ENCODE measurements at places on chromosomes 4 and X. TPM values are rescaled to one million over a fixed set of nuclear protein-coding genes. Genes with fewer than 3 reads are reported as not detected.

DNA sequence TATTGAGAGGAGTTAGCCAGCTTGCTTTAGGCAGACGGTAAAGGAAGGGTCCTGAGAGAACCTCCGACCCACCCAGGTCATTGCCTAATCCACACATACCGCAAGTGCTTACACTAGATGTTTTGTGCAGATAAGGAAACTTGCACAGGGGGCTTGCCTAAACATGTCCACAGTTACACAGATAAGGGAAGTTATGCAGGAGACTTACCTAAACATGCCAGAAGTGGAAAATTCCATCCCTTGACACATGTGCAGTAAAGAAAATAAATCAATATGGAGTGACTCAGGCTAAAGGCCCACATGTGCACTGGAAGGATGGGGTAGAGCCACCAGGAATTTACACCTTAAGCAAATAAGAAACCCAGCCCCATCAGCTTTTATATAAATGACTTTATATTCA, 232.8 kb upstream of the HDX start:
- DNase-seq, result no peak

- DNase-seq, result no peak
Observed at GRCh38 chr4:186606591-186606992, 51.2 kb upstream of the MTNR1A start.

DNA sequence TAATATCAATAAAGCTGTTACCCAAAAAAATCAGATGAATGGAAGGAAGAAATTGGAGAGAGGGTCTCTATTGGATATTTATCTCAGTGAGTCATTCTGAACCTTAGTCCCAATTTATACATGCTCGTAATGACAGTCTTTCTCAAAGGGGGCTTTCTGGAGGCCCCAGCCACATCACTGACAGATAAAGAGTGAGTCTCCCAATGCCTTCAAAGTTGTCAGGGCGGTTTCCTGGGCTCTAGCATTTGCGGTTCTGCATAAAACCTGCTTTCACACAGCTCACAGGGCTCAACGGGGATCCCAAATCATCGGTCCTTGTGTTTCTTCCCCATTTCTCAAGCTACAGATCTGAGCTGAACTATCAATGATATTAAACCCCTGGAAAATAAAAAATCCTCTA, 17.3 kb downstream of the TCEANC start:
- DNase-seq, result no peak

DNA sequence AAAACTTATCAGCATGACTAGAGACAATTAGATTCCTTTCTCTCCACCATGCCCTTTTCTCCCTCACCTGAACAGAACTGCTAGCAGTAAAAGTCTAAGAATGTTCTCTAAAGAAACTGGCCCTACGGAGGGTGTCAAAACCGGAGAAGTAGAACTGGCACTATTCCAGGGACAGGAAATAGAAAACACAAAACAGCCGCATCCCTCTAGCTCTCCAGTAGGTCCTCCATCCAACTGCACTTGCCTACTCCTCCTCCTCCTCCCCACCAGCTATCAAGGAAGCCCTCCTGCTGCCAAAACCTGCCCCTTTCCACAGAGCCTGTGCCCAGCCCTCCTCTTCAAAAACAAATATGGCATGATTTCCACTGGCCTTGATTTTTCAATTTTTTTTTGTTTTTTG, 28.4 kb downstream of the FUNDC1 start:
- no peak for DNase-seq

GRCh38 chr4:141730805-141731204, 94.4 kb downstream of the IL15 start:
- no peak for DNase-seq

DNA sequence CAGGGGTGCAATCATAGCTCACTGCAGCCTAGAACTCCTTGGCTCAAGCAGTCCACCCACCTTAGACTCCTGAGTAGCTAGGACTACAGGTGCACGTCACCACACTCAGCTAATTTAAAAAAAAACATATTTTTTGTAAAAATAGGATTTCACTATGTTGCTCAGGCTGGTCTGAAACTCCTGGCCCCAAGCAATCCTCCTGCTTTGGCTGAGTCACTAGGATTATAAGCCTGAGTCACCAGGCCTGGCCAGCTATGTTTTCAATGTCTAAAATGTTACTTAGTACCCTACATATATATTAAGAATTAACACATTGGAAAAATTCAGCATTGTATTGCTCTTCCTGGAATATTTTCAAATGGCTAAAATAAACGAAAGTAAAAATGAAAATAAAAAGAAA, 37.5 kb downstream of the PNPLA4 start:
- no peak for DNase-seq

DNA sequence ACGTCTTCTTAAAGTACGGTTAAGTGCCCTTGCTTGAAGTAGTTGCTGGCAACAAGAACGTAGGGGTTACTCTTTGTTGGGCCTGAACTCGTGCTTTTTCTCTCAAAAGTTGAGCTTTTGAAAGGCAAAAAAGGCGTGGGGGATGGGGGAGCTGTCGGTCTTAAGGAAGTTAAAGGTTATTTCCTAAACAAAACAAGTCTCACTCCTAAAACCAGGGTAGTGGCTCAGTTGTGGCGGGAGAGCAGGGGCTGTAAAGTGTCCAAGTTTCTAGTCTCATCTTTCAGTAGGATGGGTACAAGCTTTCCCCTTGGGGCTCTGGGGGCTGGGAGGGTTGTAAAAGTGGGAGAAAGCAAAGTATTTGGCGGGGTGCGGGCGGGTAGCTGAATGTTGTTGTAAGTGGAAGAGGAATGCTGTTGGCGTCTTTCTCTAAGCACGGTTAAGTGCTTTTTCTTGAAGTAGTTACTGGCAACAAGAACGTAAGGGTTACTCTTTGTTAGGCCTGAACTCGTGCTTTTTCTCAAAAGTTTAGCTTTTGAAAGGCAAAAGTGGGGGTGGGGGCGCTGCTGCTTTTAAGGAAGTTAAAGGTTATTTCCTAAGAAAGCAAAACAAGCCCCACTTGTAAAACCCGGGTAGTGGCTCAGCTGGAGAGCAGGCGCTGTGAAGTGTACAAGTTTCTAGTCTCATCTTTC, 904 bp upstream of the WDR1 start:
- DNase-seq, result no peak

DNA sequence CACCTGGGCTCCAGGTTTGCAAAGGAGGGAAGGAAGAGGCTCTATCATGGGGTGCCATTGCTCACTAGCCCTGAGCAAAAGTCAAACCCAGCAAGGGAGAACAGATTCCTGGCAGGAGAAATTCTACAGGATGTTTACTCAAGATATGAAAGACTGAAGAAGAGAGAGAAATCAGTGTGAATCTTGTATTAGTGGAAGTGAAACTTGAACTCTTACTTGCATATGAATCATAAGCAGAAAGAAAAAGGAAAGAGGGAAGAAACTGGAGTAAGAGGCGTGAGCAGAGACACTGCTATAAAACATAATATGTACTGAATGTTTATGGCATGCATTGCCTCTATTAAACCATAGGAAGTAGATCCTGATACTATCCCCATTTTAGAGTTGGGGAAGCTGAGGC, 60.9 kb downstream of the C4orf46 start:
- no peak for DNase-seq

- DNase-seq, result no peak
Observed at GRCh38 chr4:45946699-45947098, 177.2 kb downstream of the GABRG1 start.

The COL25A1 gene
- total RNA-seq, result not detected

The TRIM75 gene
- total RNA-seq, result not detected

The POU4F2 gene
- total RNA-seq, result not detected

The XG gene
- total RNA-seq, result not detected

The ITM2A gene
- 9.9 TPM for total RNA-seq

The MXRA5 gene
- 23.7 TPM for total RNA-seq

The SPANXA1 gene
- not detected for total RNA-seq

The YY2 gene
- 5.7 TPM for total RNA-seq

The ZCCHC18 gene
- total RNA-seq, result 2.8 TPM

All from stomach (tissue), 19 donors.